ENCODE measurements at places on chromosomes 2 and 18. TPM values are rescaled to one million over a fixed set of nuclear protein-coding genes. Genes with fewer than 3 reads are reported as not detected.
A peak's percentile ranks its signal among the peaks of the same experiment; 100 is the strongest.

ACADL gene
- total RNA-seq: 39.0 TPM

DNA sequence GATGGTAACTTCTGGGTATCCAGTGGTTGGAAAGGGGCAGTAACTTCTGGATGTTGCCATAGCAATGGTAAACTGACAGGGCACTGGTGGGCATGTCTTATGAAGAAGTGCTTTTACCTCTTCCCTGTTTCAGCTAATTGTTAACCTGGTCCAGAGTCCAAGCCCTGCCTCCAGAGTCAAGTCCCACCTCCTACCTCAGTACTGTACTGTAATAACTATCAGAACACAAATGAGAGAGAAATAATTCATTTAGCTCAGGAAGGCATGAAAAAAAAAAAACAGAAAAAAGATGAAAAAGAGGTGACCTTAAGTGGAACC lies 237.0 kb downstream of the ZNF804A start:
- DNase-seq: no peak

IL18R1 gene
- 0.83 TPM for total RNA-seq

MOCOS gene
- 31.9 TPM for total RNA-seq

DNA sequence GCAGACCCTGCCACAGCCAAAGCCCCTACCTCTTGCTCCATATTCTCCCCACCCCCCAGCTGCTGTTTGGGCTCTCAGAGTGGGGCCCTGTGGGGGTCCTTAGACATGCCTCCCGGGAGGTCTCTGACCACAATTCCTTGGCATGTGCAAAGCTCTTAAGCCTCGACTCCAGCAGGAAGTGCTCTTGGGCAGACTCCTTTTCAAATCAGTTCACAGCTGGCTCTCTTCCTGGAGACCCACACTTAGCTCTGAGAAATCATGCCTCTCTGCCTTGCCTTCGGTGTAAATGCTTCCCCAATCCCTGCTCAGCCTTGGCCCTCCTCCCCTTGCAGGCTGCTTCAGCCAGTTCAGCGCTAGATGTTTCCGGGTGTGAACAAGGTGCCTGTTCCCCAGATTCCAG lies 46.9 kb downstream of the NGEF start:
- no peak for DNase-seq

GRCh38 chr2:4090668-4091630 lies 387.6 kb downstream of the DCDC2C start:
- DNase-seq: no peak

DNA sequence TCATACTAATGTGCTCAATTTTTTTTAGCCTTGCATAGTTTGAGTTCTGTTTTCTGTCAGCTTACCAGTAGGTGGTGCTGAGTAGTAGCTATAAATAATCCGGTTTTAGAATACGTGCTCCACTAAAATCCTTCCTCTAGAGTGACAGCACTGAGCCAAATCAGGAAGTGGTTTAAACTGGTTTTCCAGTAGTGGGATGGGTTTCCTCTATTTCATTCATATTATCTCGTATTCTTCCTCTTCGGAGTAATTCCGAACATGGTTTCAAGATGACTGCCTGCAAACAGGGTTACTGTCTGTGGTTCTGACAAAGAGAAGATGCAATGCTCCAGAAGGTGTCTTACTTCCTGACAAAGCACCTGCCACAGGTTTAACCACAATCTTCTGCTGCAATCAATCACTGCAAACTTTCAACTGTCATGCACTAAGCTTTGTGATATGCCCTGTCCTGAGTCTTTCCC lies 496.9 kb upstream of the VRK2 start:
- no peak for DNase-seq

CDKL4 gene
- total RNA-seq: 1.00 TPM

VIT gene
- 5.5 TPM for total RNA-seq

DNER gene
- not detected for total RNA-seq

LHCGR gene
- 1.7 TPM for total RNA-seq

- no peak for DNase-seq
Measured at GRCh38 chr2:16227811-16228462, 287.6 kb downstream of the MYCN start.

GRCh38 chr2:42055573-42056514 lies 8.0 kb downstream of the PKDCC start:
- no peak for DNase-seq

LOXL3 gene
- total RNA-seq: 4.1 TPM

- no peak for DNase-seq
Measured at GRCh38 chr2:36409335-36409734, 53.8 kb downstream of the CRIM1 start.

FABP1 gene
- total RNA-seq: not detected

DNA sequence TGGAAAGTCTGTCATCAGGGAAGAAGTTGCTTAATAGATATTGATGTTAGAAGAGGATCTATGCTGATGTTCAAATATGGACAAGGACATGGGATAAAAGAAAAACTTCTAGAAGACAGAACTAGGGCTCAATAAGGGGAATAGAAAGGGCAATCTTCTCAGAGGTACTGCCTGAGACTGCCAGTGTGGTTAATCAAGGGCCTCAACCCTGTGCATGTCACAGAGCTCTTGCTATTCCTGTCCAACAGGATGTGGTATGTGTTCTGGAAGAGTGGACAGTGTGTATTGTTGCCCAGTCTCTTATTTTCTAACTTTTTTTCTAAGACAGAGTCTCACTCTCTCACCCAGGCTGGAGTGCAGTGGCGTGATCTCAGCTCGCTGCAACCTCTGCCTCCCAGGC lies 27.8 kb upstream of the RNF125 start:
- no peak for DNase-seq

HRH4 gene
- not detected for total RNA-seq

GRCh38 chr2:112156152-112156986 lies 18.2 kb downstream of the FBLN7 start:
- no peak for DNase-seq

LIPG gene
- total RNA-seq: 0.24 TPM

- DNase-seq: no peak
Measured at GRCh38 chr2:161814008-161814660, 189.9 kb downstream of the SLC4A10 start.

MROH2A gene
- total RNA-seq: not detected

DNA sequence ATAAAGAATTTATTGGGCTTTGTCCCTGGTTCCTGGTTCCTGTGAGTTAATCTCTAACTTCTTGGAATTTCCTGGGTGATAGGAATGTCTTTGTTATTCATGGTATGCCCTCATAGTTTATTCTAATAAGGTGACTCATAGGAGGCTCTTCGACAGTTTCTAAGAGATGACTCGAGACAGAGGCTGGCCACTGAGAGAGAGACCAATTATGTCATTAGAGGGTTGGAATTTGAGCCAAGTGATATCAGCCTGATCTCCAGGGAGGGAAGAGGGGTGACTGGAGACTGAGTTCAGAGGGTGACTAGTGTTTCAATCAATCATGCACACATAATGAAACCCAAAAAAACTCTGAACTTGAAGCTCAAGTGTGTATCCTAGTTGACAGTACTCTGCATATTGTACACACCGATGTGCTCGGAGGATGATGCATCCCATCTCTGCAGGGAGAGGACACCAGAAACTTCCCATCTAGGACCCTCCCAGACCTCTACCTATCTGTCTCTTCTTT lies 185.7 kb downstream of the MTCL1 start:
- no peak for DNase-seq

DNA sequence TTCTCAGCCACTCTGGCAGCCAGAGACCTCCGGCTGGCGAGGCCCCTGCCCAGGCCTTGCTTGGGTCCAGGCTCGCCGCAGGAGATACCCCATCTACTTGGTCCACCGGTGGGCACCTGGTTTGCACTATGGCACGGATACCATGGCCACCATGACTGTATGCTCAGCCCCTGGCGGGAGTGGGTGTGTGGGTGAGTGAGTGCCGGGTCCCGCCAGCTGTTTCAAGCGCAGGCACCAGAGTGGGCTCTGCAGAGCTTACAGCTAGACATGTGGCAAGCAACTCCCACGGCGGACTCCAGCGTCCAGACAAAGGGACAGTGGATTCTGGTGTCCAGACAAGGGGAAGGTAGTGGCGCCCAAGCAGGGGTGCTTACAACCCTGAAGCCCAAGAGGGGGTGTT lies 1.4 kb downstream of the ATG4B start:
- no peak for DNase-seq

GRCh38 chr2:69517410-69517809 lies 80.2 kb upstream of the NFU1 start:
- no peak for DNase-seq

DNA sequence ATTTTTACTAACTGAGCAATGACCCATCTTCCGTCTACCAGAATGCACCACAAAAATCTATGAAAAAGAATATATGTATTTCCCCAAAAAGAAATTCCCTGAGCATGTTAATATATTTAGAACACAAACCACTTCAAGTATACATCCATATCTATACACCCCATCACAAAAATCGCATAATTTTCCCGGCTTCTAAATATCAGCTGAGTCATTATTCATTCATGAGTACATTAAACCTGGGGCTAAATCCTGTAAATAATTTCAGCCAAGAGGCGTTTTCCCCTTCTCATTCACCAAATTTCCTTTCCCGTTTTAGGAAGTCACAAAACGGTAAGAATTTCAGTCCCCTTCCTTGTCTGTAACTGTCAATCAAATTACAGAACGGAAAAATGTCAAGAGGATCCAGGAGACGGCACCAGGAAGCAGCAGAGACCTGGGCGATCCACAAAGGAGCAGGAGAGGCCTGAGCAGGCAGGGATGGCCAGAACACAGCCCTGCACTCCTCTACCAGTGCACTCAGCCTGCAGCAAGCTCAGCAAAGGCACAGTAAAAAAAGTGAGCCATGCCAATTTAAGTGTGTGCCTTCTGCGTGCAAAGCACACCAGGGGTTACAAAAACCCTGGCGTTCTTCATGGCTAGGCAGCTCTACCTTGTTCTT lies 300.7 kb downstream of the TCF4 start:
- DNase-seq: no peak

- no peak for DNase-seq
Measured at GRCh38 chr2:16971722-16972234, 306.1 kb upstream of the CYRIA start.

GRCh38 chr2:217203086-217203485 lies 343.2 kb upstream of the TNP1 start:
- DNase-seq: no peak

DNA sequence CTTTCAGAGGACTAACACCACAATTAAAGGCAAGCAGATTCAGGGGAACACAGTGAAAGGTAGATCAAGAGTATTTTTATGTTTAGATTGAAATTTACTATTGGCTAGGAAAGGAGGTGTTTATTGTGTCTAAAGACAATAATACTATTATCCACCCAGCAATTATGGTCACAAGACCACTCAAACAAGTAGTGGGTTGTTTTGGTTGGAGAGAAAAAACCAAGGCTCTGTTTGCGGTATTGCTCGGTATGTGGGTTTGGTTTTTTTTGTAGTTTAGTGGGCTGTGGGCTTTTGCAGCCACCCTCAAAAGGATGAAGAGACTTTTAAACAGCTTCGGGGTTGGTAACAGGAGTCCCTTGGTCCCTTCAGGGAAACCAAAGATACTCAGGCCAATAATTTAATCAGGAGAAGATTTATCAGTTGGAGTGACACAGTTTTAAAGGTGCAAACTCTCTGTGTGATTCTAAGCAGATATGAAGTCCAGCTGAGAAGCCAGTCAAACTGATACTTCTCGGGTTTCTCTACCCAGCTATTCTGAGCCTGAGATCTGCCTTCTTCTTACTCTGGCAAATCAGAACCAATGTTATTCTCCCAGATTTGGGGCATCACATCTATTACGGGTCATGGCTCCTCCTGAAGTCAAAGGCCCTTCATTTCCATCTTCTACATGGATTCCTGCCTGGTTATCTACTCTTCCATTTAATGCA lies 55.3 kb downstream of the DCC start:
- DNase-seq: no peak

NAT8 gene
- 1.1 TPM for total RNA-seq

CRYGC gene
- total RNA-seq: not detected

- DNase-seq: no peak
Measured at GRCh38 chr2:54386585-54386984, 69.5 kb upstream of the SPTBN1 start.

DNA sequence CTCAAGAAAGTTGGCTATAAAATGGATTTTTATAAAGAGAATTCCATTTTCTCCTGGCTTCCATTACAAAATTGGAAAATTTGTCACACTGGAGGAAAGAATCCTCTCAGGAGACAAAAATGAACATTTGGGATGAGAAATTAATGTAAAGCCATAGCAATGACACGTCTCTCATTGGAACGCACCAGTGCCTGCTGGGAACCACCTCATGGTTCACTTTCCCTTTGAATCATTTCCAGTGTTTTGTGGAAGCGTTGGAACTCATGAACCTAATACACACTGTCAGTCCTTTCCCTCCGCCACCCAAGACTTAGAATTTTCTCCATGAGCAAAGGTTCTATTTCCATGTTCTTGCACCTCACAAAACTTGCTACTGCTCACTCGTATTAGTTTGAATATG lies 21.0 kb upstream of the NRP2 start:
- DNase-seq: no peak

DNA sequence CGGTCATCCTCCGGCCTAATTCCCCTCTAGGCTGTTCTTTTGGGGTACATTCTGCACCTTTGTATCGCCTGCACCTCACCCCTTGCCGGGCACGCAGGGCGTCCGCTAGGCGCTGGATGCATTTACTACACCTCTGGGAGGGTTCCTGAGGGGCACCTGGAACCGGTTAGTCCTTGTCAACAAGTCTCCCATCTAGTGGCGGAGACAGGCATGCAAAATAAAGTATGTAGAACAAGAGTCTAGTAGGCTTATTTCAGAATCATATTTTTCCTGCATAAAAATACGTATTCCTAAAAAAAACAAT lies 705 bp upstream of the TEX261 start:
- DNase-seq: no peak

GRCh38 chr2:217147818-217148217 lies 288.0 kb upstream of the TNP1 start:
- DNase-seq: no peak

GBX2 gene
- not detected for total RNA-seq

- peak; percentile 87 for DNase-seq
Measured at GRCh38 chr18:24426398-24427294, at the start of gene IMPACT. IMPACT (plus strand) TSS chr18:24426670; CDS start chr18:24426757, 87 bp downstream.

CAVIN2 gene
- 59.7 TPM for total RNA-seq

GCKR gene
- 13.9 TPM for total RNA-seq

NT5C1B gene
- total RNA-seq: not detected

CENPA gene
- 0.87 TPM for total RNA-seq

RFTN2 gene
- total RNA-seq: 21.2 TPM

Data from ovary (tissue), 10 donors.